ENCODE measurements at places on chromosomes 7 and 10.

DNA sequence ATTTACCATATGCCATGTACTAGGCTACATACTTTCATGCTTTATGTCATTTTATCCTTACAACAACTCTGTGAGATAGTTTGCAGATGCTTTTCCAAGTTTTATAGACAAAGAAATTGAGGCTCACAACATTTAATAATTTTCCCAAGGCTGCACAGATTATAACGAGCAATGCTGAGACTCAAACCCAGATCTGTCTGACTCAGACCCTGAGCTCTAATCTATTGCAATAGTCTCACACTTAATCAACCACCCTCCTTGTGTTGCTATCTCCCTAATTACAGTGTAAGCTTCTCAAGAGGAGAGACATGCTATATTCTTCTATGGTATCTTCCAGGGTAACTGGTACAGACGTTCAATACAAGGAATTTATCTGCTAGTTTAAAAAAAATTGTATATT lies 247.6 kb downstream of the WDR11 start:
- DNase-seq: no peak

- no peak for DNase-seq
These were observed 46.2 kb downstream of the RGS10 start for GRCh38 chr10:119496273-119496672.

- DNase-seq: no peak
These were observed 94.4 kb upstream of the KIF5B start for GRCh38 chr10:32150532-32151101.

GRCh38 chr7:44768628-44769371 lies 20.2 kb downstream of the ZMIZ2 start:
- DNase-seq: no peak

GRCh38 chr7:4136501-4137110 lies 545.5 kb upstream of the FOXK1 start:
- no peak for DNase-seq

DNA sequence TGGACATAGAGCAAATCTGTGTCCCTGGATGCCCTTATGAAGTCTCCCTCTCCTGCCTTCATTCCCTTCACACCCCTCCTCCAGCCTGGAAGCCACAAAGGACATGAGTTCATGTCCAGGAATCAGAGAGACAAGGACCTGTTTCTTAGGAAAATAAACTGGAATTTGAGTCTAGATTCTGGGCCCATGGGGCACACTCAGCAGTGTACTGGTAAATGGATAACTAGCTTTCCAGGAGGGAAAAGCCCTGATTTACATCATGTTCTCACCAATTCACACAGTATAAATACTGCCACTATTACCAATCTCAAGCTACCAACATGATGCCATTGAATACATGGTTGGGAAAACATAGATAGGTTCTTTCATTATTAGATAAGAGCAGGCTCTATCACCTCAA lies 9.9 kb downstream of the FAM237B start:
- no peak for DNase-seq

GRCh38 chr10:71753960-71754505 lies 19.3 kb downstream of the VSIR start:
- no peak for DNase-seq

Data from stimulated activated CD8-positive, alpha-beta memory T cell treated with anti-CD3 and anti-CD28 coated beads, Interleukin-4, amount 100 ng/mL, for 1 hour (primary cell).